ENCODE measurements at places on chromosomes 5 and 9. TPM values are rescaled to one million over a fixed set of nuclear protein-coding genes. Genes with fewer than 3 reads are reported as not detected.

- DNase-seq, result no peak
Measured at GRCh38 chr5:138986186-138986800, 111.2 kb upstream of the LRRTM2 start.

DNA sequence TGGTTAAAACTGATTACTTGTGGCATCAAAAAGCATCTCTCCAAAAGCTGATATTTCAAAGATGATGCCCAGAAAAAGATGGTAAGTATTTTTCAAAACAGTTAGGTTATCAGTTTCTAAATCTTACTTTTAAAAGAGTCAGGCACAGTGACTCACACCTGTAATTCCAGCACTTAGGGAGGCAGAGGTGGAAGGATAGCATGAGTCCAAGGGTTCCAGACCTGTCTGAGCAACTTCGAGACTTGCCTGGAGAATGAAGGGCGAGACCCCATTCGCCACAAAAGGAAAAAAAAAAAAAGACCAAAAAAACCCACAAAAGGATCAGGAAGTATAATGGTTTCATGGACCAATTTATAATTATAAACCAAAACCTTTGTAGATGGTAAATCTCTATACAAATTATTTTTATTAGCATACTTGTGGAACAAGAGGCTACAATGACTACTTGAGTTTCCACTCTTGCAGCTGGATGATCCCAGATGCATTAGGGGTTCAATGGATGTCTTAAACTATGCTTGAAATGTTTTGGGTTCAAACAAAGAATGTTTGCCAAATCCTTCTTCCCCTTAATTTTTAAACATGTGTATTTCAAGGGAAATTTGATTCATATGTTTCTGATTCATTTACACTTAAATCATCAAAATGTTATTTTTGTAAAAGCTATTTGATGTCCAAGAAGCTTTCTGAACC, 96.1 kb downstream of the ADAMTSL1 start:
- DNase-seq, result no peak

- no peak for DNase-seq
Measured at GRCh38 chr9:90921969-90922368, 120.3 kb downstream of the SYK start.

GRCh38 chr5:58439094-58439644, 20.7 kb downstream of the PLK2 start:
- DNase-seq, result no peak

FCHSD1 gene
- total RNA-seq, result 21.6 TPM

GRCh38 chr5:32520972-32521371, 64.4 kb upstream of the SUB1 start:
- DNase-seq, result no peak

DNA sequence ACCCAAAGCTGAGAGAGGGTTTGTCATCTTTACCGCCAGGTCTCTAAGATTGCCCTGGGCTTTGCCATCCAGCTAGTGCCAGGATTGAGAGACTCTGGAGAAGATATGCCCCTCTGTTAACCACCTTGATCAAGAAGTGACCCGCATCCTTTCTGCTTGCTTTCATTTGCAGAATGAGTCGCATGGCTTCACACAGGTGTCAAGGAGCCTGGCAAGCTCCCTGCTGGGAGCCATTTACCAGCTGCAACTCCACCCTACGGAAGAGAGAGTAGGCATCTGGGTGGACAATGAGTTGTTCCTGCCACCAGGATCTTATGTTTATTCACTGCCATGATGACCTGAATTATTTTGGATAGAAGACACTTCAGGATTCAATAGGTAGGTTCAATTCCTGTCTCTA, 43.0 kb downstream of the HSD17B3 start:
- no peak for DNase-seq

- DNase-seq, result no peak
Measured at GRCh38 chr9:122949696-122950095, 8.9 kb downstream of the RABGAP1 start.

SLC9A3 gene
- total RNA-seq, result 4.7 TPM

C8G gene
- not detected for total RNA-seq

DNA sequence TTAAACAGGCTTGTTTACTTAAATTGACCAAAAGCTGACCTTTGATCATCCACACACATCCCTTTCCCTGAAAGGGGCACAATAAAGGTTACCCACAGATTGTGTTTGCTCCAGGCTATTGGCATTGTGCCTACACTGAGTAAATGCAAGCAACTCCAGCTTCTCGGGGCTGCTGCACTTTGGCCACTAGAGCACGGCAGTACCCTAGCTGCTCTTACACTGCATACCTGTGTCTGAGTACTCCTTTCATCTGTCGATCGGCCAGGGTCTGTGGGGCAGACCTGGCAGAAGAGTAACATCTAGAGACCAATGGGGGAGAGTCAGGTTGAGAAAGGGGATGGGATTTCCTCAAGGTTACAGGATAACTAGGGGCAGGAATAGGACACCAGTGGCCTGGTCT, 281.9 kb upstream of the NMUR2 start:
- no peak for DNase-seq

- DNase-seq, result no peak
Measured at GRCh38 chr5:98556712-98557111, 216.8 kb upstream of the RGMB start.

C5orf63 gene
- 1.6 TPM for total RNA-seq

- DNase-seq, result no peak
Measured at GRCh38 chr5:82594097-82594496, 315.9 kb upstream of the RPS23 start.

LIX1 gene
- total RNA-seq, result not detected

GRCh38 chr9:125479846-125480615, 218.4 kb downstream of the GAPVD1 start:
- no peak for DNase-seq

DNA sequence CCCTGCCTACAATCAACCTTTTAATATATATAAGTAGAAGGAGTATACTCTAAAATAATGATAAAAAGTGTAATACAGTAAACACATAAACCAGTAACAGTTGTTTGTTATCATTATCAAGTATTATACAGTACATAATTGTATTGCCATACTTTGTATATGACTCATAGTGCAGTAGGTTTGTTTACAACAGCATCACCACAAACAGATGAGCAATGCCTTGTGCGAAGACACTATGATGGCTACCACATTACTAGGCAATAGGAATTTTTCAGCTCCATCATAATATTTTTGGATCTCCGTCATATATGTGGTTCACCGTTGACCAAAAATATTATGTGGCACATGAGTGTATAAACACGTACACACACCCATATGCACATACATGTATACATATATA, 69.7 kb upstream of the APC start:
- peak; percentile 16 for DNase-seq

GRCh38 chr5:136890431-136891148, 525.2 kb upstream of the TRPC7 start:
- DNase-seq, result no peak

C1QTNF2 gene
- total RNA-seq, result 1.6 TPM

DNA sequence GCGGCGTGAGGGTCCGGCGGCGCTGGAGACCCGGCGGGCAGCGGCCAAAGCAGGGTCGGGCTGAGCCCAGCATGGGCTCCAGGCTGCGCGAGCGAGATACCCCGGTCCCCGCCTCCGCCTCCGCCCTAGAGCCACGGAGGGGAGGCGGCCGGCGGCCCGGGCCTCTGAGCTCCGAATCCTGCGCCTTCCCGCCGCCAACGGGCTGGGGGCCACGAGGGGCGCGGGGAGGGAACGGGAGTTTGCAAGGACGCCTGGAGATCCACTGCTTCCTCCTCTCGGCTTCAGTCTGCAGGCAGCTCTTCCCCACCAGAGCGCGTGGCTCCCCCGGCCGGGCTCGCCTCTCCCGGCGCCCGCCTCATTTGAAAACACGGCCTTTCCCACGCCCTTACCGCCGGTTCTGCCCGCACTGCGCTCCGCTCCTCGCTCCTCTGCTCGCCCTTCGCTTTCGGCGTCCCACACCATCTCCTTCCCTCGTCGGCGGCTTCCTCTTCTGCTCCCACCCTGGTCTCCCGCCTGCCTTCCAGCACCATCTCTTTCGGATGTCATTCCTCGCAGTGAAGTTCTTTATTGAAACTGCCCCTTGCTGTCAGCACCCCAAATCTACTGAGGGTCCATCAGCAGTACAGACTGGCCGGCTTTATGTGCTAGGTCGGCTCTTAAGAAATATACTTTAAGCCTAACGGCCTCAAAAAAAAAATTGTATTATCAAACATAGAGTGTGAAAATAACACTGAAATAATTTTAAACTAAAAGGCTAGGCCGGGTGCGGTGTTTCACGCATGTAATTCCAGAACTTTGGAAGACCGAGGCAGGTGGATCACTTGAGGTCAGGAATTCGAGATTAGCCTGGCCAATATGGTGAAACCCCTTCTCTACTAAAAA, 105.0 kb upstream of the FAM120A start:
- DNase-seq, result no peak

DNA sequence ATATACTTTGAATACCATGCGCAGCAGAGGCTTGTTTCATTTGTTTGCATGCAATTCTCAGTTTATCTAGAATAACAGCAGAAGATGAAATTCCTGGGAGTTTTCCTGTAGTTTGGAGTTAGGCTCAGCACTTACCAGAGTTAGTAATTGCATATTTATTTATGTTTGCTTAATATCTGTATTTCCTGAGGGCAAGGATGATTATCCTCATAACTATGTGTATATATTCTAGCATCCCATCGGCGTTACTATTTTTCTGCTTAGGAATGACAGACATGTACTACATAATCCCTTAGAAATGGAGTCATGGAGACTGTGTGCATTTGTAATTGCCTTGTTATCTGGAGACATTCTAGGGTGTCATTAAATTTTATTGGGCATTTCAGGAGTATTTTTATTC, 1184.8 kb downstream of the DTWD2 start:
- DNase-seq, result peak; percentile 37

DNA sequence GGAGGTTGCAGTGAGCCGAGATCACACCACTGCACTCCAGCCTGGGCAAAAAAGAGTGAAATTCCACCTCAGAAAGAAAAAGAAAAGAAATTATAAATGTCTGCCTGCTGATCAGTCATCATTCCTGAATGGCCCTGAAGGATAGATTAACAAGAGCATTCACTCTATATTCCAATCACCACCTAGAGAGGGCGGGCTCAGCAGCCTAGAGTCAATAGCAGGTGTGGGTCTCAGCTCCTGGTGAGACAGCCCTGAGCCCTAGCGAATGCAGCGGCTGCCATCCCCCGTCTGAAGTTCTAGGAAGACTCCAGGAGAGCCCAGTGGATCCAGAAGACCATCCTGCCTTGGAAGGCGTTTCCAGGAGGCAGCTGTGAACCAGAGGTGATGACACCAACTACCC, 12.0 kb downstream of the FBP1 start:
- no peak for DNase-seq

- DNase-seq, result peak; percentile 53
Measured at GRCh38 chr5:149130121-149130914, 11.0 kb upstream of the ABLIM3 start.

ARL14EPL gene
- 1.0 TPM for total RNA-seq

MPDZ gene
- 31.5 TPM for total RNA-seq

GRCh38 chr5:173016598-173017046, 33.1 kb downstream of the ATP6V0E1 start:
- peak; percentile 27 for DNase-seq

GRCh38 chr5:107393851-107394250, 276.9 kb downstream of the EFNA5 start:
- DNase-seq, result no peak

DNA sequence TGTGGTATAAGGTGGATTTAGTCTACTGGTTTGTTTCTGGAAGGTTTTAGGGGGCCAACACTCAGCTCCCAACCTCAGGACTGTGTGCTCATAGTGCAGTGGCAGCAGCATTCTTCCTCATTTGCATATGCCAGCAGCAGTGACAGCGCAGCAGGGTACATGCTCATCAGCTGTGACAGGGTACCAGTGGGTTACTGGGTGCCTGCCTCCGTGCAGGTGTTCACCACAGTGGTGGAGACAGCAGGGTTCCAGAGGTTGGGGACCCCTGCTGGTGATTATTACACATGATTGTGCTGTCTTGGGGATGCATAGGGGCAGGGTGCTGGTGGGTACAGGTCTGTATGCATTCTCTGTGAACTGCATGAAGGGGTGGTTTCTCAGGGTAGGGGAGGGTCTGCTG, 45.5 kb upstream of the IFNE start:
- DNase-seq, result no peak

ODF2 gene
- 44.7 TPM for total RNA-seq

PCDHB12 gene
- total RNA-seq, result 2.5 TPM

PCDHB14 gene
- total RNA-seq, result 17.6 TPM

- peak; percentile 78 for DNase-seq
Measured at GRCh38 chr5:78778538-78778937, 130.0 kb upstream of the LHFPL2 start.

FBP1 gene
- not detected for total RNA-seq

OR1J2 gene
- not detected for total RNA-seq

DNA sequence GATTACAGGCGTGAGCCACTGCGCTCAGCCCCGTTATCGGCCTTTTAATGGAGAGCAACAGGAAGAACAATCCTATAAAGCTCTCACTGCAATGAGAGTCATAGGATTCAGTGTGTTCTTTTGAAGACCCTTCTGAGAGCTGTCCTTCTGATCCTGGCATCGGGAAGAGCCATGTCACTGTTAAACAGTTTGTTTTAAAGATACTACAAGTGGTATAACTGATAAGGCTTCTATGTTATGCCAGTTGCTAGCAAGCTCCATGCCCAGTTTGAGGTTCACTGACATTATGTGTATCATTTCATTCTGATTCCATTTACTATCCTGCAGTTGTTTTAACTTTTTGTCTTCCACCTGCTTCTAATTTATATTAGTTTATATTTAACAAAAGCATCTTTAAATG, 55.8 kb downstream of the GNAQ start:
- DNase-seq, result no peak

RASEF gene
- total RNA-seq, result 3.0 TPM

- peak; percentile 90 for DNase-seq
Measured at GRCh38 chr5:59193616-59194319, 610.9 kb downstream of the RAB3C start.

DOCK2 gene
- 68.9 TPM for total RNA-seq

DNA sequence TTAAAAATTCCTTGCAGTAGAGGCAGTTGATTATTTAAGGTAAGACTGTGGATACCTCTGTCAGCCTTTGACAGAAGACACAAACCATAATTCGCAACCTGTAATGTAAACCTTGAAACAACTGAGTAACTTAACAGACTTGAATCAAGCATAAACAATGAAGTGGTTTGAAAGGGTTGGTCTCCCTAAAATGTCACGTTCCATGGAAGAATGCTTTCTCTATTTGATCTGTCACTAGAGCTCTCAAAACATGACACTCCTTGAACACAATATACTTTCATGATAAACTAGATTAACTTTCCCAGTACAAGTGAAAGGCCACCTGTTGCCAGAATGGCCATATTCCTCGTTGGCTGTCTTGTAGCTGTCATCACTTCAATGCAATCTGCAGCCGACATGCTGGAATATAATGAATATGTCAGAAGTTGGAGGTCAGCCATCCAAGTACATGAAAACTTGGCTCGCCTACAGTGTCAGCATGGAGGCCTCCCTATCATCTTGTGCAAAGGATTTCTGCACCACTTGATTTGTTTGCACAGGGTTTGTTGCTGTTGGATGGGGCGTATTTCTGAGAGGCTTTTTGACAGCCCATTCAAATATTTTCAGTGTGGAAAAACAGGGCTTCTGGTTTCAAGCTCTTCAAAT, 228.0 kb downstream of the TLE4 start:
- DNase-seq, result no peak

Measured in A172 (cell line).